PC-3 (cell line): ENCODE measurements at places on chromosomes 3 and 15. TPM values are rescaled to one million over a fixed set of nuclear protein-coding genes. Genes with fewer than 3 reads are reported as not detected.
A peak's percentile ranks its signal among the peaks of the same experiment; 100 is the strongest.

DNA sequence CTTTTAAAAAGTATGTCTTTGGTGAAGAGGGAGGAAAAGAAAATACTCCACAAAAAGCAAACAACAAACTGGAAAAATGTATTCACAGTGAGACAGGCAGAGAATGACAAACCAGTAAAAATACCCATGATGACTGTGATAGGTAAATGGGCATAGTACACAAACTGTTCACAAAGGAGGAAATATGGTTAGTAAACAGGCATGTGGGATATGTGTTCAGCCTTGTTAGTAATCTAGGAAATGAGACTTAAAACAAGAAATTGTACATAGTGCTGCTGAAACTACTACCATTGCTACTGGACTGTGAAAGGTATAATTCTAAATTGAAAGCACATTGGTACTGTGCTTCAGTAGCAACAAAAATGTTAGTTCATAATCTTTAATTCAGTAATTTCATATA is 50.1 kb downstream of the UBE2E2 start:
- H3K4me1 ChIP-seq: peaks cover 24% of the 10 kb centered on the region
- H3K27me3 ChIP-seq: no peaks in the 10 kb centered on the region
- DNase-seq: peak; percentile 53
- no peak overlapping the region for H3K27ac ChIP-seq

GRCh38 chr15:40982855-40983254 is 29.6 kb downstream of the CHAC1 start:
- H3K4me1 ChIP-seq: no peaks in the 10 kb centered on the region
- no peak overlapping the region for H3K27ac ChIP-seq
- no peaks in the 10 kb centered on the region for H3K27me3 ChIP-seq
- no peak overlapping the region for H3K4me3 ChIP-seq
- DNase-seq: no peak

DNA sequence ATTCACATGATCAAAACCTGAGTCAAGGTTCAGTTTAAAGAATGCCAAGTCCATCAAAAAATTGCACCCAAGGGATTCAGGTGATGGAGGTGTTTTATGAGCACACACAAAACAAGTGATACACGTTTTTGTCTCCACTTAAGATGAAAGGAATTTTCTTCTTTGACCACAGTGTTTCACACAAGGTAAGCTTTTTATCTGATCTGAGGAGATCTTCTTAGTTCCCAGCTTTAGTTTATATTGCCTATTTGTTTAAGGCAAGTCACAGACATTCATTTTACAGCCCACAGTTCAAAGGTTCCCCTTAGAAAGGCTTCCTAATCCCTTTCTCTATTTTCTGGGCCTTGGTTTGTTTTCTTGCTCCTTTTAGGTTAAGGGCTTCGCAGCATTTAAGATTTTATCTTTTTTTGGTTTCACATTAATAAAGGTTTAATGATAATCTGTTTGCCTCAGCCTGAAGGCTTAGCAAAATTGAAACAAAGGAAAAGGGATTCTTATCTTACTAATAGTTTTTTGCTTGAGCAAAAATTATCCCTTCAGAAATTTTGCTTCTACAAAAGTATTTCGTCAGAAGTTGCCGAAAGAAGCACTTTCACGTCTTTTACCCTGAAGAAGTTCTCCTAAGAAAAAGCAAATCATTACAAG is 420.5 kb upstream of the NAALADL2 start:
- peaks cover 44% of the 10 kb centered on the region for H3K4me1 ChIP-seq
- H3K4me3 ChIP-seq: peak overlapping the region; percentile 66
- peak overlapping the region; percentile 95 for H3K27ac ChIP-seq
- no peaks in the 10 kb centered on the region for H3K36me3 ChIP-seq
- peak; percentile 85 for DNase-seq
- H3K27me3 ChIP-seq: no peaks in the 10 kb centered on the region

- no peak overlapping the region for H3K27ac ChIP-seq
- no peak overlapping the region for H3K4me3 ChIP-seq
- DNase-seq: peak; percentile 45
Measured at GRCh38 chr15:64693134-64693533, 82.3 kb downstream of the RBPMS2 start.

DNA sequence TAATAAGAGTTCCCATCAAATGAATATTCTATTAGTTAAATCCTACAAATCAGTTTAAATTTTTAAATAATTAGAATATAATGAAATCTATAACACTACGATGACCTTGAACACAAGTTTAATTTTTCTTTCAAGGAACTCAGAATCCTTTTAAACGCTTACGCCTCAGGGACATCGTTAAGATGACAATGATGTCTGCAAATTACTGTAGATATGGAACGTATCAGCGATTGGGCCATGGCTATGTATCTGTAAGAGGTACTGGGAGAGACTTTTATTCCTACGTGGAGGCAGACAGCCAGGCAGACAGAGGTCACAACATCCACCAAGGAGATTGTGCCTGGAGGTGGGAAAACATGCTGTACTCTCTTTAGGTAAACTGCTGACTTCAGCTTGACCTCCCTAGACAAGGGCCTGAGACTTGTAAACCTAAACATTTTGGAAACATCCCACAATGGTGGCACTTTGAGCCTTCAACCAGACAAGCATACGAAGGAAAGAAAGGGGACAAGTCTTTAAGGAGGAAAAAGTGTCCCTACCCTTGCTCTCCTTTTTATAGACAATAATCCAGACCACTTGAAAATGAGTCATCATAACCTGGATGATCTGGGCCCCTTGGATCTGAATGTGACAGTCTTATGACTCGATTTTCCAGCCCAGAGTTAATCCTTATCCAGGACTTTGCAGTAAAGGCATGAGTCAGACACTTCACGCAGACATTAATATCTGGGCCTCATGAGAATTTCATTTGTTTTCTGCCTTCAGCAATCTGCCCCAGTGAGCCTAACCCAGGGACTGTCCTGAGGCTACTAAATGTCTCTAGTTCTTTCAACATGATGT is 6.8 kb upstream of the LDHAL6B start:
- peak; percentile 86 for DNase-seq
- peaks cover 28% of the 10 kb centered on the region for H3K36me3 ChIP-seq
- H3K27me3 ChIP-seq: no peaks in the 10 kb centered on the region
- H3K27ac ChIP-seq: peak overlapping the region; percentile 98

- peaks cover 57% of the 10 kb centered on the region for H3K4me1 ChIP-seq
- H3K4me3 ChIP-seq: no peak overlapping the region
Measured at GRCh38 chr3:129230311-129231019, 18.9 kb upstream of the COPG1 start.

The NANOGP8 gene
- not detected in 2 replicates for total RNA-seq

The PIF1 gene
- total RNA-seq: 43.5 and 45.3 TPM in 2 replicates

The ACTC1 gene
- total RNA-seq: not detected in 2 replicates

GRCh38 chr3:128879991-128880390 is 571 bp downstream of the ACAD9 start:
- peak overlapping the region; percentile 99 for H3K4me3 ChIP-seq
- peaks cover 36% of the 10 kb centered on the region for H3K4me1 ChIP-seq
- H3K27ac ChIP-seq: peak overlapping the region; percentile 61
- DNase-seq: no peak
- H3K27me3 ChIP-seq: no peaks in the 10 kb centered on the region
- no peaks in the 10 kb centered on the region; the same call in none of the 2 replicates for H3K36me3 ChIP-seq
